Nucleus accumbens (tissue), 56 donors: ENCODE measurements at places on chromosomes 7 and 10.

DNA sequence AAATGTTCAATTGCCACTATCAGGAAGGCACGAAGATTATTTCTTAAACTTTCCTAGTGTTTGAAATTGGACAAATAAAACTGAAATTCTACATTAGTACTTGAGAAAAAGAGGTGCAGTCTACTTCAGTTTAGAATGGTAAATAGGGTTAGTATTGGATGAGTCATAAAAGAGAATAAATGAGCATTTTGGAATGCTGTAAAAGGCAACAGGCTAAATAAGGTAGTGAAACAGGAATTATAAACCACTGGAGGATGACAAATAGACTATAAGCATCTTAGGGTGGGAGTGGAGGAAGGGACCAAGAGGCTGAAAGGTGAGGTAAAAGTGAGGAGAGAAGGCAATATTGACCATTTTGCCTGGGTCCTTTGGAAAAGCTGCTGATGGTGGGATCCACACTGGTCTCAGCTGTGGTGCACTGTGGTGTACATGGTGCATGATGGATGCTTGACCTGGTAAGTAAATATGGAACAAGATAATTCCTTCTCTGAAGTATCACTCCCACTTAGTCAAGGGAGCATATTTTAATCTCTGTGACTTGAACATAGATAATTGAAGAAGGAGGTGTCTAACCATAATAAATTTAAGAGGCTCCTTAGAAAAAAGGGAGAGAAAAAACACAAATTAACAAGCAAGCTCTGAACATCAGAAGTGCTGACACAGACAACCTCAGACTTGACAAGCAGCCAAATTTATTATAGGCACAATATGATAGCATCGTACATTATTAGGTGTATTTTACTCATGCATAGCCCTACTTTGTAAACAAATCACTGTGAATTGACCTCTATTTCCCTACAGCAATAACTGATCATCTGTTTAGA lies 76.4 kb upstream of the SCIN start:
- no peak for DNase-seq

DNA sequence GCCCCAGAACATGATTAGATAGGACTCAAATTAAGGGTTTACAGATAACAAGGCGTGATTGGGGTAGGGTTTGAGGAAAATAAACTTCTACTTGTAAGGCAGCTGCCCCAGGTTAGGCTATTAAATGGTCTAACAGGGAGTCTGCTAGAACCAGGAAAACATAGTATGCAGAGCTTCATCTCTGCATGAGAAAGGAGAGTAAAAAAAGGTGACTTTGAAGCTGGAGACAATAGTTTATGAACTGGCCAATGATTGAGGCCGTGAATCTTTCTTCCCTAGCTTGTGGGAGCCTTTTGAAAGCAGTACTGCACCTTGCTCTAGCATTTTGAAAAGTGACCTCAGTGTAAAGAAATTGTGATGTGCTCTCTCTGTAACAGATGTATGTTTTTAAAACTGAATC lies 48.5 kb upstream of the STARD3NL start:
- DNase-seq: no peak

GRCh38 chr10:105370692-105371091 lies 729.6 kb downstream of the SORCS3 start:
- DNase-seq: no peak

DNA sequence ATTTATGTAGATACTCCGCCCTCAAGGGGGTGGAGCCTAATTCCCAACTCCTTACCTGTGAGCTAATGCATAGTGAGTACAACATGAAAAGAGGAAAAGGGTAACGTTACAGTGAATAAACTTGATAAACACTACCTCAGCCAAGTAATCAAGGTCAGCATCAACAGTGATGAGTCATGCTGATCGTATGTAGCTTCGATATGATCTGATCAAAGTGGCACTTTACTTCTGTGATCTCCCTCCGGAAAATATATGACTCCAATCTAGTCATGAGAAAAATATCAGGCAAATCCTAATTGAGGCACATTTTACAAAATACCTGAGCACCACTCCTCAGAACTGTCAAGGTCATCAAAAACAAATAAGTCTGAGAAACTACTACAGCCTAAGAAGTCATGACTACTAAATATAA lies 70.4 kb downstream of the VTI1A start:
- DNase-seq: no peak

DNA sequence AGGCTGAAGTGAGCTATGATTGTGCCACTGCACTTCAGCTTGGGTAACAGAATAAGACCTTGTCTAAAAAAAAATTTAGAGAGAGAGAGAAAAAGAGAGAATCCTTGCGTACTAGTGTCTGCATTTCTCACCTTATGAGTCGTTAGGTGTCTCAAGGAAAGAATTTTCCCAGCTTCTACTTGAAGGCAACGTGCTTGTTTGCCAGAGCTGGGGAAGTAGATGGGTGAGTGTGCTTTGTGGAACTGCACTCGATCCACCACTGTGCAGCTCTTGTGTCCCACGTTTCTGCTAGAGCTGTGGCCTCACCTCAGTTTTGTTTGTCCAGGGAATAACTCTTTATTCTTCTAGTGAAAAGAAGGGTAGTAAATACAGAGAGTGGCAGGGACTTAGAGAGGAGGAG lies 38.9 kb downstream of the HDAC9 start:
- no peak for DNase-seq

GRCh38 chr10:7523656-7524055 lies 112.8 kb upstream of the SFMBT2 start:
- no peak for DNase-seq

DNA sequence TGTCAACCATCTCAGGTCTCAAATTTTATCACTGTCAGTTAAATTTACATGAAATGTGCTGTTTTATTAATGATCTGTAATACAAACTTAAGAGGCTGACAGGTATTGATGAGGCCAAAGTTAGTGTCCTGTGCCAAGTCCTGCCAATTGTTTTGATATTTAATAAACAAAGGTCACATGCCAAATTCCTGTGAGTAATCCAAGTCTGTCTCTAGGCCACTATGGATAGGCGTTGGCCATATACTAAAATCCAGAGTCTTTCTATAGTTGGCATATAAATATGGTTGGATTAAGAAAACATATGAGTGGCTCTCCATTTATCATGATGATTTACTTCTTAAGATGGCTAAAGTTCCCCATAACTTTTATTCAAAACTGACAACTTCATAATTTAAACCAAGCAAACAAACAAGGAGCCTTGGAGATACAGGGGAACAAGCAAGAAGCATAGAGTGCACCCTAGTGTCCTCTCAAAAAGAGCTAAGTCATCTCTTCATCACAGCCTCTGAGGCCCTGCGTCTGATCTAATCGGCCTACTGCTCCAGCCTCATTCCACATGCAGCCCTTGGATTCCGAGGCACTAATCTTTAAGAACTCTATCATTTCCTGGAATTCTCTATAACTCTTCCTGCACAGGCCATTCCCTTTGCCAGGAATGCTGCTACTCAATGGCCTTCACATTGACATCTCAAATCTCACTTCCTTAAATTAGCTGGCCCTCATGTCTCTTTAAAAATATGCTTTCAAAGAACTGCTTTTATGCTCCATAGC lies 32.7 kb upstream of the NRCAM start:
- DNase-seq: no peak

GRCh38 chr7:138842111-138842510 lies 44.1 kb upstream of the ATP6V0A4 start:
- no peak for DNase-seq

DNA sequence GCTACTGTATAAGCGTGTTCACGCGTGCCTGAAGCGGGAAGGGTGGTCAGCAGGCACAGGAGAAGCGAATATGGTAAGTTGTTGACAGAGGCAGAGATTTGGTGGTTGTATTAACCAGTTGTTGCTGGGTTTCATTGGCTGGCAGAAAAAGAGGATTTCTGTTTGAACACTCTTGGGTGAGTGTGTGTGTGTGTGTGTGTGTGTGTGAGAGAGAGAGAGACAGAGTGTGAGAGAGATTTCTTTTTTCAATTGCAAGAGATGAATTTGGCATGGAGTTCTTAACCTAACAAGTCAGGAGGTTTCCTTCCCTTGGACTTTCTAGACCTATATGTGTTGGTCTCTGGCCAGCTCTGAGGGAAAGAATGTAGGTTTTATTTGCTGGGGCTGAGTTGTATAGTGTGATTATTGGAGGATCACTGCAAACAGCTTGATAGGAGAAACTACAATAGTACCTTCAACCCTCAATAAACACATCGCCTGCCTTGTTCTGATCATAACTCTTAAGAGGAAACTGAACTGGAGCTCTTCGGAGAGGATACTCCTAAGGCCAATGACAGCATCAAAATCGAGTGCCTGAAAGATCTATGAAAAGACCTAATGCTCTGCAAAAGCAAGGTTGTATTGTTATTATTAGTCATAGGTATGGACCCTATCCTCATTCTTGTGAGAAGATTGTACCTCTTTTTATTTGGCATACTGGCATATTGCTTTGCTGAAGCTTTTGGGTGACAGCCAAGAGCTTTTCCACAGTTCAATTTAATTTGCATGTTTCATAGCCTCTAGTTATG lies 1.2 kb downstream of the MCU start:
- no peak for DNase-seq

DNA sequence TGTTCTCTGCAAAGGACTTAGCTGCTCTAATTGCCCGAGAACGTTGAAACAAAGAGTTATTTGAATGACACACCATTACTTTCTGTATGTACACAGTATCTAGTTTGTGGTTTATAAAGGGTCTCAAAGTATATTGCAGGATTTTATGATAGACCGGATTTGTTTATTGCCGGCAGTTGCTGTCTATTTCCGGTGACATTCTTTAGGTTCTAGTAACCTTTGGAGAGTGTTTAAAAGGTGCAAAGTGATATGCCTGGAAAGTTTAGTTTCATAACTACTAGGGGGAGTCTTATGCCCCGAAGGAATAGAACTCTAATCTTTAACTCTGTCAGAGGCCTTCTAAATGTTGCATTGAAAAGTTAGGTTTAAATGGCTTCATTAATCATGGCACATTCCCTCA lies 63.8 kb downstream of the PAPSS2 start:
- DNase-seq: no peak

- no peak for DNase-seq
These were observed 83.2 kb upstream of the CHST15 start for GRCh38 chr10:124176349-124177179.

DNA sequence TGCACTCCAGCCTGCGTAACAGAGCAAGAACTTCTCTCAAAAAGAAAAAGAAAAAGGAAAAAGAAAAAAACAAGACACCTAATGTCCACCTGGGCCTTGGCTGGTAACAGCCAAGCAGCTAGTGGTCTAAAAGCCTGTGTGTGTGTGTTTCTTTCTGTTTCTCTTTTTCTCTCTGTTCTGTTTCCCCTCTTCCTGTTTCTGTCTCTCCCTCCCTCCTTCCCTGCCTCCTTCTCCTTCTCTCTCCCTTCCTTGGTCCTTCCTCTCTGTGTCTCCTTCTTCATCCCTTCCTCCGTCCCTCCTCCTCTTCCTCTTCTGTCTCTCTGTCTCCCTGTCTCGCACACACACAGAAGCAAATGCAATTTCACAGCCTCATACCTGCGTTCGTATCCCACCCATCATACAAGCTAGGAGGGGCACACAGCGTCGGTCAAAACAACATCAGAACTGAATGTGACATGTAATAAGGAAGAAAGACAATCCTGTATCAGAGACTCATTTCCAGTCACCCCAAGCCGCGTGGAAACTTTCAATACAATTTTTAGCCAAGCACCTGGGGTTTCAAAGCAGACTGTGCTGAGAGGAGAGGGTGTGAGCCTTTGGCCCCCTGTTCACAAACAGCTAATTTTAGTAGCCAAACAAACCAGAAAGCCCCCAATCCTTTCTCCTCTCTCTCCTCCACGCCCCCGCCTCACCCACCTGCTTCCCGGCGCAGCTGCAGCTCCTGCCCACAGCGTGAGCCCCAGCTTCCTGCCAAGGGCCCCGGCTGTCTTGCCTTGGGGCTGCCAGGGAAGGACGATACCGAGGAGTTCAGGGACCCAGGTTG lies 50.2 kb upstream of the GNA12 start:
- no peak for DNase-seq

DNA sequence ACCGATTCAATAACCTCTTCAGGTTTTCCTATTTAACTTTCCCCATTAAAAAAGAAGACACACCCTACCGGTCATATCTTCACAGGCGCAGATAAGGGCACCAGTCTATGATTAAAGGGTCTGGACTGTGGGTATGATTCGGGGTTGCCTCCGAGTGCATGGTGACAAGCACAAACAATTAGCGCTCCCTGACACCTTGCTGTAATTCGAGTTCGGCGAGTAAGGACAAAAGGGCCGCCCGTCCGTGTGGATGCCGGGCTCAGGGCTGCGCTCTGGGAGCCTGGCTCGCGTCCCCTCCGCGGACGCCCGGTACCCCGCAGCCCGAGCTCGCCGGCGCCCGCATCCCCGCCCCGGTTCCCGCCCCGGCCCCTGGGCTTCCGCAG lies 111.9 kb upstream of the RHEB start:
- DNase-seq: no peak

GRCh38 chr7:35792873-35793489 lies 7.9 kb upstream of the SEPTIN7 start:
- DNase-seq: no peak

GRCh38 chr7:20998309-20998708 lies 211.6 kb upstream of the SP8 start:
- no peak for DNase-seq

DNA sequence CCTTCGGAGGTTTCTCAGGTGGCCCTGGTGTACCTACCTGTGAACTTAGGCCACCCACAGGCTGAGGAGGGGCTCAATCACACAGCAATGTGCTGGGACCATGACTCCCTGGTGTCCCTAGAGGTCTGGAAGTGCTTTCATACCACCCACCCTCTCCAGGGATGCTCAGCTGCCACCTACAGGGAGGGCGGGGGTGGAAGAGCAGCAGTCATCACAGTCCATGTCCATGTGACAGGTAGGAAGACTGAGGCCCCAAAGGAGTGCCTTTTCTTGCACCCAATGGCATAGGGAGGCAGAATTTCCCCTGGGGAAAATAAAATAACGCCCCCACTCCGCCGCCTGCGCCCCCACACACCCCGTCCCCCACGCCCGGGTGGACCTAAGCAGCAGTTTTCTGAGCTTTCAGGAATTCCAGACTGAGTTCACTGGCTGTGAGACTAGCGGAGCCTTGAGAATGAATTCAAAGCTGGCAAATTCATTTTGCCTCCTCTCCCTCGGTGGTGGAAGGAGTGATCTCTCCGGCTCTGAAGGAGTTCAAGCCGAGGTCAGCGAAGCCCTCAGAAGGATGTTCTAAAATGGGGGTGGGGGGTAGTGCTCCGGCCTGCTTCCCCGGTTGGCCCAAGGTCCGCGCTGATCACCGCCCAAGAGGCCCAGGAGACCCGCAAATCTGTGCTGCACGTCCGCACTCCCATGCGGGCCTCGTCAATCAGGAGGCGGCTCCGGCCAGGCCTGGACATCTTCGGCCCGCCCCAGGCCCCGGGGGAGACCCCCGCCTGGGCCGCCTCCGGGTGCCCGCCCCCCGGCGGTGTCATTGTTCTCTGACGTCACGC lies 2.1 kb upstream of the ZMIZ1 start:
- DNase-seq: no peak

DNA sequence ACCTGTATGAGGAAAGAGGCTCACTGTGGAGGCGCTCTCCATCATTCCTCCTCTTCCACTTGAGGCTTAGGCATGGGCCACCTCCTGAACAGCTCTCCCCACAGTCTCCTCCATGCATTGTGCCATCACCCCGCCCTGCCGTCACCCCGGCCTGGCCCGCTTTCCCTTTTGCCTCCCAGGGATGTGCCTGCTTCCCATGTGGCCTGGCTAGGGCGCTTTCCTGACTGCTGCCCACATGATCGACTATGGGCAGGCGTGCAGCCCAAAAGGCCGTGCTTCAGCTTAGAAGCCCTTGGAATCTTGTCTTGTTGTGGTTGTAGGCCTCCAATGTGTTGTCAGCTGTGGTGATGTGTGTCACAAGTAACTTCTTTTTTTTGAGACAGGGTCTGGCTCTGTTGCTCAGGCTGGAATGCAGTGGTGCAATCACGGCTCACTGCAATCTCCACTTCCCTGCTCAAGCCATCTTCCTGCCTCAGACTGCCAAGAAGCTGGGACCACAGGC lies 1.8 kb upstream of the ACTR3C start:
- DNase-seq: no peak
